ENCODE measurements at places on chromosomes 6 and 20.

DNA sequence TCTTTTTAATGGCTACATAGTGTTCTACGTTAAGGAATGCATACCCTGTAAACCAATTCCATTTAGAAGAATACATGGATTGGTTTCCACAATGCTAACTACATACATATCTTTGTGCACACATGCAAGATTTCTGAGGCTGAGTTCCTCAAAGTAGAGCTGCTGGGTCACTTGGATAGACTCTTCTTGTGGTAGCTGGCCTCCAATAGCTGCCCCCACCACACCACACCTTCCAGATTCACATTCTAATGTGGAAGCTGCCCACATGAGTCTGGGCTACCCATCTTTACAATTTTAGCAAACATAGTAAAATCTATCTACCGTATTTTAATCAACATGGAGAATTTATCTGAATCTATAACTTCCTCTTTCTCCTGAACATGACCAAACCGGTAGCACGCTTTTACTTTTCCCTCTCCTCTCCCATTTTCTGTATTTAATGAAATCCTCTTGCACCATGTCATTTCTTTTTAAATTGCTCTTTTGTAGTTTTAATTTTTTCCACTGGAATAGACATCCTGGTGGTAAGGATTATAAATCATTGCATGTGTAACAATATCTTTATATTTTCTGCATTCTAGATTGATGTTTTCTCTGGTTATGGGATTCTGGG is 74.7 kb upstream of the CITED2 start:
- DNase-seq = no peak

DNA sequence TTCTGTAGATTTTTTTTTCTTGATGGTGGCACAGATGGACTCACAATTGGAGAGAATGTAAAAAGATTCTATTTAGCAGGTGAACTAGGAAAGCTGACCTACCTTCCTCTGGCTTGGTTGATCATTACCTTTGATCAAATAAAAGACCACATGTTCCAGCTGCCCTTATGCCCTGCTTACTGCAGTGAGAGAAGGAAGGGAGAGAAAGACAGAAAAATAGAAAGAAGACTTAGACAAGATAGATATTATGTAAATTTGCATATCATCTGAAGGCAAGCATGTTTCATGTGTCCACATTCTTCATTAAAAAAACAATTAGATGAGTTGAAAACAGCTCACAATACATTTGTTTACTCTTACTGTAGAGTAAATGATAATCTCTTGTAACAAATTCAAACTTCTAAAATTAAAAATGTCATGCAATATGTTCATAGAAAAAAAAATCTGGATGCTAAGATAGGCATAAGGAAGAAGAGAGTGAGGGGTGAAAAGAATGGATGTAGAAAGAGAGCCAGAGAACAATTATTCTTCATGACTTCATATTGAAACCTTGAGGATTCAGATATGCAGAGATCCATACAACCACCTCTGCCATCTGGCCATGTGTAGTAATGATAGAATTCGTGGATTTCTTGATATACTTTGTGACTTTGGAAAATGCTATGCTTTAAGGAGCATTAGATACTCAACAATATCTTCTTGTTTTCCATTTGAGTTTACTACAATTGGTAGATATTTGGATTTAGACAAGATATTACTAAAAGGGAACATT is 71.7 kb downstream of the RFX6 start:
- DNase-seq = peak; percentile 75

DNA sequence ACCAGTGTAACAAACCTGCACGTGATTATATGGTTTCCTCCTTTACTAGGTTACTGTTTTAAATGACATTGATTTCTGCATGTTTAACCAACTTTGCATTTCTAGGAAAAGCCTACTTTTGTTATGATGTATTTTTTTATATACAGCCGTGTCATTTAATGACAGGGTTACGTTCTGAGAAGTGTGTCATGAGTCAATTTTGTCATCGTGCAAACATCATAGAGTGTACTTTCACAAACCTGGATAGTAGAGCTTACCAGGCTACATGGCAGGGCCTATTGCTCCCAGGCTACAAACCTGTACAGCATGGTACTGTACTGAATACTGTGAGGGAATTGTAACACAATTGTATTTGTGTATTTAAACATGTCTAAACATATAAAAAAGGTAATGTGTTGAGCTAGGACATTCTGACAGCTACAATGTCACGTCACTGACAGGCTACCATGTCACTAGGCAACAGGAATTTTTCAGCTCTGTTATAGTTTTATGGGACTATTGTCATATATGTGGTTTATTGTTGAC is 205.3 kb downstream of the PRL start:
- DNase-seq = no peak

DNA sequence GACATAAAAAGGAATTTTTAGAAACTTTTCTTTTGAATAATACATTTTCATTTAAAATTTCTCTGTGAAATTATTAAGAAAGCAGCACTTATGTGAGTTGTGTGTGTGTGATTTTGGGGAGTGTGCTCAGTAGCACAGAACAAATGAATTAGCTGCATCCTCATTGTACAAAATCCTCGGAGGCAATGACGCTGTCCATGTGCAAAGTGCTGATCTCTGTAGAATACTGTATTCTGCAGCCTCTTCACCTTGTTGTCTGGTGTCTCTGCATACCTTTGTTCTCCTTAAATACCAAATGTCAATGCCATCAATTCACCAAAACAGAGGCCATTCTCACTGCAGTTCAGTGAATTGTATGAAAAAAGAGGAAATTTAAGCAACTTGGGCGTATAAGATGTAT is 838.4 kb downstream of the QKI start:
- peak; percentile 15 for DNase-seq

GRCh38 chr6:54102238-54102637 is 9.0 kb upstream of the MLIP start:
- no peak for DNase-seq

- no peak for DNase-seq
These were observed 83.0 kb upstream of the SGK1 start for GRCh38 chr6:134400941-134401340.
